ENCODE measurements at places on chromosomes 6 and 20.

DNA sequence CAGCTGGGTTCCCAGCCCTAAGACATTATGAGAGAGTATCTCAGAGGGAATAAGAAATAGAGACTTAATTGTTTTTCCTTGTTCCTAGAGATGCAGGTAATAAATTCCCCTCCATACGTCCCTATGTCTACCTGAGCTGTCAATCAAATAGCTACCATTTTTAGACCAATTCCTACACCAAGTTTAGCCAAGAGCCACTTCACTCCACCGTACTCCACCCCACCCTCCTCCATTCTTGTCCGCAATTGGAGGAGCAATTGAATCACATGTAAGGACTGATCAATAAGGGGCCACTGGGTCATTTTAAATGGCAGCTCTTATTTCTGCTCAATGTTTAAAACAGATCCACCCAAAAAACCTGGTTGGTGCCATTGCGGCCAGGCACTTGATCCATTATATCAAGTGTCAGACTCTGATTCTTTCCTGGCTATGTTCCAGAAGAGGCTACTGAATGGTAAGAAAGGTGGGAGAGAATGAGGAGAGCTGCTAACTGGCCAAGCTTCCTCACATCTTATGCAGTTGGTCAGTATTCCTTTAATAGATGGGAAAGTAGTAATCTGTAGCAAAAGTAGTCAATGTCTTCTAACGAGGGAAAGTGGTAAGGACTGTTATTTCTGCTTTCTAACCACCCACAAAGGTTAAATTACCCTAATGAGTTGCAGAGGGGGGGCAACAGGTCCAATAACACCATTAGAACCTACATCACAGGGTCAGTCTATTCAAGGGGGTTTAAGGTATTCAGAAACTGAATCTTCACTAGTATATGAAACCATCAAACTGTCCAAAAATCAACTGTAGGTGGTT is 34.1 kb downstream of the ARHGAP18 start:
- DNase-seq: no peak
- peaks cover 3% of the 10 kb centered on the region for H3K27me3 ChIP-seq
- peaks cover 97% of the 10 kb centered on the region for H3K4me1 ChIP-seq
- H3K36me3 ChIP-seq: peaks cover 62% of the 10 kb centered on the region

GRCh38 chr6:28734443-28734959 is 189.3 kb downstream of the TRIM27 start:
- no peak overlapping the region for H3K27ac ChIP-seq
- H3K4me3 ChIP-seq: peak overlapping the region; percentile 80
- peaks cover 50% of the 10 kb centered on the region for H3K4me1 ChIP-seq
- peaks cover 48% of the 10 kb centered on the region for H3K27me3 ChIP-seq
- no peak for DNase-seq

GRCh38 chr6:49333345-49334125 is 129.5 kb downstream of the MMUT start:
- no peaks in the 10 kb centered on the region for H3K27me3 ChIP-seq
- no peak overlapping the region for H3K27ac ChIP-seq
- no peak overlapping the region for H3K4me3 ChIP-seq
- H3K4me1 ChIP-seq: peaks cover 24% of the 10 kb centered on the region

DNA sequence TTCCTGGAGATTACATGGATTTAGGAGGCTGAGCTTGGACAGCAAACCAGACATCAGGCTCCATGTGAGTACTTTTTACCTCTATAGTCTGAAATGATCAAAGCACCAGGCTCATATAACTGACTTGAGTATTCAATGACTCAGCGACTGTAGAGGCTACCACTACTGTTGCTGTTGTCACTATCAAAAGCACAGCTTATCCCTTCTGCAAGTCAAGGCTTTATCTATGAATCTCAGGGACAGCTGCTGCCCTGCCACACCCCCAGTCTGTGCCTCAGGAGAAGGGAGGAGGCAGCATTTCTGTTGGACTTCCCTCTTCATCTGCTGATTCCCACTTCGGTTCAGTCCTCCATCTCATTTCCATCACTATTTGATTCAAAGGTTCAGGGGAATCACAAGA is 80.5 kb upstream of the CNR1 start:
- no peak for DNase-seq
- no peaks in the 10 kb centered on the region for H3K4me1 ChIP-seq
- H3K27me3 ChIP-seq: no peaks in the 10 kb centered on the region
- H3K4me3 ChIP-seq: no peak overlapping the region

DNA sequence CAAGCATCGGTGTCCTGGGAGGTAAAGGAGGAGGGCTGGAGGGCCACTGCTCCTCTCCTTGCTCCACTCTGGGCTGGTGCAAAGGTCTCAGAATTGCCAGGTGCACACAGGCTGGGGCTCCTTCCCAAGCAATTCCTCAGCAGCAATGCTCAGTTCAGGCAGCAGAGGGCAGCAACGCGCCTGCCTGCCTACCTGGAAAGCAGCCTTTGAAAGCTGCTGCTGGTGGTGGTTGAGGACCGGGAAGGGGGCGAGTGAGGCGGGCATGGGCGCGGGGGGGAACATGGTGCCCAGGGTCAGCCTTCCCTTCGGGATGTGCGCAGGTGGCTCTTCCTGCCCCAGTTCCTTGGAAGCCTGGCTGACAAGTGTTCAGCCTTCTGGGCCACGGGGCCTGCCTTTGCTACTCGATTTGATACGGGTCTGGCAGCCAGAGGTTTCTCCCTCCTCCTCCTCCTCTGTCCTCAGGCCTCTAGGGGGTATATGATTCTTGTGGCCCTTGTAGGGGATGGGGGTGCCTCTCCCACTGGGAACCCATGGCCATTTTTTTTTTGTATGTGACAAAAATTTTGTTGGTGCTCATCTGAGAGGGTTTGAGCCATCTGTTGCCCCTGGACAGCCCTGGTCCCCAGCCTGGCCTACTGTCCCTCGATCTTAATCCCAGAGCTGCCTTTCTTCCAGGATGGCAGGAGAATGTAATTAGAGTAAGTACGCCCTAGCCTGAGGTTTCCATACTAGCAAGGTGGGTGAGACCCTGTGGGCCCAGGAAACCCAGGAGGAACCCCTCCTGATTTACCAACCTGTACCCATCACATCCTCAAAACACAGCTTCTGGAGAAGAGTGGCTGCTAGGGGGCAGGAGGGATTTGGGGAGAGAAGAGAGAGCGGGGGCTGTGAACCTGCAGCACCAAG is 20.1 kb downstream of the MRPS18A start:
- no peak overlapping the region for H3K4me3 ChIP-seq
- no peaks in the 10 kb centered on the region for H3K36me3 ChIP-seq
- H3K27me3 ChIP-seq: no peaks in the 10 kb centered on the region
- peaks cover 26% of the 10 kb centered on the region for H3K4me1 ChIP-seq
- H3K27ac ChIP-seq: no peak overlapping the region
- DNase-seq: peak; percentile 23
